ENCODE measurements at places on chromosomes 1 and 21. TPM values are rescaled to one million over a fixed set of nuclear protein-coding genes. Genes with fewer than 3 reads are reported as not detected.

DNA sequence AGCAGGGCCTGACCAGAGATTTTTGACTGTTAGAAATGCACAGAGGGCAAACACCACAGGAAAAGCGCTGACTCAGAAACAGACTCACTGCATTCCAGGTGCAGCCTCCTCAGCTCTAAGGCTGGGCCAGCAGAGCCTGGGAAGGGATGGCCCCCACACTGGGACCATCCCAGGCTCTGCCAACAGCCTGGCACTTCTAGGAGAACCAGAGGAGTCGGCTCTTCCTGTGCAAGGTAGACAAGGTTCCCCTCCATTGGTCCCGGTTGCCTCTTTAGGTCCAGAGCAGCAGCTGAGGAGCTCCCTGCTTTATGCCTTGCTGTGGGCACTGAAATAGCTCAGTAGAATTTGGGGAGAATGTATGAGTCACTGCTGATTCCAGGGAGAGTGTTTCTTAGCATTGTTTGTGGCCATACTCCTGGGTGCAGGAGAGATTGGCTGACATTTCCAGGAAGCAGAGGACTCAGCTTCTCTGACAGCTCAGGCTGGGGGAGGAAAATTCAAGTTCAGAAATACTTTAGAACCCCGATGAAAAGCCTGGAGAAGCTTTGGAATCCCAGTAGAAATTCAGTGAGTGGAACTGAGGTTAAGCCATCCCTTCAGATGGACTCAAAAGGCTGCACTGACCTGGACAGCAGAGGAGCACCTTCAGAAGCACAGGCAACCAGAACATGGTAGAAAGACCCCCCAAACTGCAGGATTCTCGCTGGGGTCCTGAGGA lies 19.7 kb downstream of the PRAMEF1 start:
- H3K27ac ChIP-seq, result no peak overlapping the region
- H3K4me3 ChIP-seq, result no peak overlapping the region
- DNase-seq, result no peak
- H3K4me1 ChIP-seq, result no peaks in the 10 kb centered on the region
- H3K36me3 ChIP-seq, result no peaks in the 10 kb centered on the region

DNA sequence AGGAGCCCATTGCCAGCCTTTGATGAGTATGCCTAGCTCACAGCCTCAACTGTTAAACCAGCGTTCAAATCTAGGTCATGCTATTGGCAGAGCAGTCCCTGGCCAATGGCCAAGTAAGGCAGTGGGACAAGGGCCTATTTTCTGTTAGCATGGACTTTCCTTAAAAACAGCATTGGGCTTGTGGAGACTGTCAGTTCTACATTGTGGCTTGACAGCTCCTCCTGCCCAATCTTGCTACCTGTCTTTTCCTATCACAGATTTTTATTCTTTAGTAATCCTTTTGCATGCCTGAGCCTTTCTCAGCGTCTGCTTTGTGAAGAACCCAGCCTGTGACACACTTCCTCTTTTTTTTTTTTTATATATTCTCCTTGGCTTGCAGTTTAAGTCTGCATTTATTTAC lies 56.4 kb downstream of the DIP2A start:
- peak overlapping the region; percentile 32 for H3K27ac ChIP-seq
- H3K4me1 ChIP-seq, result peaks cover 17% of the 10 kb centered on the region
- H3K4me3 ChIP-seq, result no peak overlapping the region
- DNase-seq, result peak; percentile 75

DNA sequence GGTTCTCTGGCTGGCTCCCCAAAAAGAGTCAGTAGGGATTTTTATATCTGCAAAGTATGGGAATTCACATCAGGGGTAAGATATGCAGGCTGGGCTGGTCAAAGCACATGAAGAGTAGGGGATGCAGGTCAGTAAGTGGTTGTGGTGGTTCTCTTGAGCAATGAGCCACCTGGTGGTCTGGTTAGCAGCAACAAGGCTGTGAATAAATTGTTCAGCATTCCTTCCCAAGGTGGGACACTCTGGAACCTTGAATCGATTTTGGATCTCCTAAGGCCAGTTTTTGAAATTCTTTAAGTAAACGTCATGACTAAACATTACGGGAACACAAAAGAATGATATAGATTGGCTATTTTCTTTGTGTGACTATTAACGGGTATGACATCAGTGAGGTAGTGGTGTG lies 563.0 kb upstream of the NEGR1 start:
- no peaks in the 10 kb centered on the region for H3K36me3 ChIP-seq
- DNase-seq, result peak; percentile 31
- H3K4me3 ChIP-seq, result no peak overlapping the region
- no peaks in the 10 kb centered on the region for H3K27me3 ChIP-seq

GRCh38 chr1:47578721-47579419 lies 141.0 kb downstream of the FOXD2 start:
- no peak overlapping the region for H3K27ac ChIP-seq
- H3K4me1 ChIP-seq, result no peaks in the 10 kb centered on the region
- H3K36me3 ChIP-seq, result no peaks in the 10 kb centered on the region
- H3K4me3 ChIP-seq, result no peak overlapping the region
- H3K27me3 ChIP-seq, result peaks cover 3% of the 10 kb centered on the region

GRCh38 chr21:39422527-39423241 lies 22.9 kb downstream of the LCA5L start:
- DNase-seq, result no peak
- H3K27ac ChIP-seq, result no peak overlapping the region
- H3K4me1 ChIP-seq, result no peaks in the 10 kb centered on the region
- no peak overlapping the region for H3K4me3 ChIP-seq
- no peaks in the 10 kb centered on the region for H3K36me3 ChIP-seq
- H3K27me3 ChIP-seq, result no peaks in the 10 kb centered on the region

DNA sequence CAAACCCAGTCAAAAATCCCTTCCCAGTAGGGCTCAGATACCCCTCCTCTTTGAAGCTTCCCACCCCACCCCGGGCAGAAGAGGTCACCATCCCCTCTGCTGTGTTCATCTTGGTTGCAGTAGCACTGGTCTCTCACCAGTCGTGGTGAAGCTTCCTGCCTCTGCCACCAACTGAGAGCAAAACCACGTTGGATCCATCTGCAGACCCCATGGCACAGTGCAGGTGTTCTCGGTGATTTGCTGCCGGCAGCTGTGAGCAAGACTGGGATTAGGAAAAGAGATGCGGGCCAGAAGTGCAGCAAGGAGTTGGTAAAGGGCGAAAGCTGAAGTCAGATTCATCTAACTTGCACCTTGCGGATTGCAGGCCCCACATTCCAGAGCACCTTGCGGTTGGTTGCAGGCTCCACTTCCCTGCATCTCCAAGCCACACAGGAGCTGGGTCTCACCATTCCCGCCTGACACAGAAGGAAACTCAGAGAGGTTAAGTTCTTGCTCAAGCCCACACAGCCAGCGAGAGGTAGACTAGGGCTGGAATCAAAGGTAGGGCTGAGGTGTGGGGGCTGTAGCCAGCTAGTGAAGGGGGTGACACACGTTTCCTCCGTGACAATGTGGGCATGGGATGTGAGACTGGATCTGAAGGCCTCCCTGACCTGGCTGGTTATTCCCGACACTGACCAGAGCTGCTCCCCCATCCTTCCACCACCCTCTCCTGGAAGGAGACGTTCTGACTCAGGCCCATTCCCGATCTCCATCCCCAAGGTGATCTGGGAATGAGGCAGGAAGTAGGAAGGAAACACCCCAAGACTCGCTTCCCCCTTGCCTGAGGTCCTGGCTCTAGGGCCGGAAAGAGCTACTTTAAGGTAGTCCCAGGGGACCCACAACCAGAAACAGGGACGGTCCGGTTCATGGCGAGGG lies 3.3 kb upstream of the FAM110D start:
- DNase-seq, result no peak
- peak overlapping the region; percentile 46 for H3K27ac ChIP-seq
- no peaks in the 10 kb centered on the region for H3K36me3 ChIP-seq
- H3K27me3 ChIP-seq, result no peaks in the 10 kb centered on the region
- H3K4me1 ChIP-seq, result peaks cover 45% of the 10 kb centered on the region
- no peak overlapping the region for H3K4me3 ChIP-seq

- no peak overlapping the region for H3K27ac ChIP-seq
- H3K4me3 ChIP-seq, result no peak overlapping the region
- H3K36me3 ChIP-seq, result no peaks in the 10 kb centered on the region
- DNase-seq, result no peak
- H3K27me3 ChIP-seq, result no peaks in the 10 kb centered on the region
- peaks cover 11% of the 10 kb centered on the region for H3K4me1 ChIP-seq
These were observed 153.4 kb downstream of the SIPA1L2 start for GRCh38 chr1:232476538-232476950.

Gene F13B
- total RNA-seq, result not detected

Gene DCDC2B
- total RNA-seq, result not detected

Gene CNR2
- total RNA-seq, result not detected

Gene PRAMEF25
- total RNA-seq, result not detected

Gene FAM43B
- total RNA-seq, result not detected

Gene TGFB2
- total RNA-seq, result 31.5 TPM

Gene GPR37L1
- total RNA-seq, result not detected
